ENCODE measurements at places on chromosomes 6 and 20.
A peak's percentile ranks its signal among the peaks of the same experiment; 100 is the strongest.

- no peak for DNase-seq
Observed at GRCh38 chr20:18504479-18505060, 3.2 kb upstream of the SEC23B start.

GRCh38 chr6:45706319-45706718 lies 309.3 kb downstream of the CLIC5 start:
- DNase-seq: no peak

- no peak for DNase-seq
Observed at GRCh38 chr6:117228202-117228601, 37.2 kb upstream of the VGLL2 start.

GRCh38 chr6:51019806-51020205 lies 201.1 kb downstream of the TFAP2B start:
- DNase-seq: no peak

DNA sequence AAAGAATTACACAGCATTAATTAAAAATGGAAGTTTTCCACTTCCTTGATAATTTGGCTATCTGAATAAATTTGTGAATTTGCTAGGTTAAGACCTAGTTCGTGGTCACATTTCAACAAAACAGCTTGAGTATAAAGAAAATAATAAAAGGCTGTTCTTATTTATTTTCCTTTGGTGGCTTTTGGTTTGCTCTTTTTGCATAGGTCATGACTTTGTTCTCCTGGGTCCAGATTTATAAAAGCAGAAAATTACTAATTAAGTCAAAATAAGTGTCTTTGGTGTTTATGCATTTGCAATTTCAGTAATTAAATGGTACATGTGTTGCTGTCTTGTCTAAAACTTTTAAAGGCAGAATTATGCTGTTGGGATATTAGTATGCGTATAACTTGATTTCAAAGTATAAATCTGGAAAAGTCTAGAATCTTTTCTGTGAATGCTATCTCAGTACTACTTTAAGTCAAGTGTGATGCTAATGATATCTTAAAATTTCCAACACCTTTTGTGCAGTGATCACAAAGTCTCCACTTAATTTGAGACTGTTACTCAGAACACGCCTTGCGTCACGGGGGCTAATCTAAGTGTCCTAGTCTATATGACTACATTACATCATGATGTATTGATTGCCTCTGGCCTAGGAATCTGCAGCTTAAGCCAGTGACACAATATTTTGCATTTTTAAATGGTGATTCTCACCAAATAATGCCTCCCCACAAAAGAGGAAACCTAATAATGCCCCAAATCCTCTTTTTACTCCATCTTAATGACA lies 41.0 kb downstream of the GNAS start:
- peak; percentile 33 for DNase-seq

GRCh38 chr6:118843685-118844390 lies 50.1 kb upstream of the ASF1A start:
- no peak for DNase-seq

- no peak for DNase-seq
Observed at GRCh38 chr6:154914288-154914687, 80.8 kb upstream of the TIAM2 start.

GRCh38 chr6:73556836-73557235 lies 36.0 kb upstream of the EEF1A1 start:
- DNase-seq: no peak
